CD4-positive, alpha-beta T cell treated with Interleukin-4 for 4 hours (primary cell): ENCODE measurements at places on chromosomes 11 and 22.

- DNase-seq = no peak
Observed at GRCh38 chr11:69982690-69983570, 95.2 kb upstream of the ANO1 start.

GRCh38 chr22:50208939-50209892, 8.4 kb downstream of the SELENOO start:
- DNase-seq = no peak

GRCh38 chr11:46930089-46930488, 6.5 kb upstream of the CSTPP1 start:
- DNase-seq = peak; percentile 63

DNA sequence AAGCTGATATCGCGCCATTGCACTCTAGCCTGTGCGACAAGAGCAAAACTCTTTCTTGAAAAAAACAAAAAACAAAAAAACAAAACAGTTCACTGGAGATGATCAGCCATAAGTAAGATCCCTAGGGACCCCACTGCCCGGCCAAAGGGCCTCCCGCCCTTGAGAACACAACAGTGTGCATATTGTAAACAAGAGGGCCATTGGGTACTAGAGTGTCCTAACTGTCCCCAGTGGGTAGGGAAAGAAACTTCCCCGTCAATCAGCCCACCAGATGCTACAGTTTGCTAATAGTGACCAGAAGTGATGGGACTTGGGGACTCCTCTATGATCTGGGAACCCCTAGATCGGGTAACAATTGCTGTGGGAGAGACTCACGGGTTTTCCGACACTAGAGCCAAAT, 3.7 kb upstream of the ACY3 start:
- no peak for DNase-seq

- no peak for DNase-seq
Observed at GRCh38 chr11:94749369-94749768, 18.8 kb upstream of the AMOTL1 start.

GRCh38 chr11:68266936-68267880, 4.6 kb downstream of the C11orf24 start:
- no peak for DNase-seq

- no peak for DNase-seq
Observed at GRCh38 chr11:118016104-118016503, 29.9 kb downstream of the IL10RA start.

GRCh38 chr11:122584670-122585069, 70.9 kb upstream of the UBASH3B start:
- DNase-seq = no peak

DNA sequence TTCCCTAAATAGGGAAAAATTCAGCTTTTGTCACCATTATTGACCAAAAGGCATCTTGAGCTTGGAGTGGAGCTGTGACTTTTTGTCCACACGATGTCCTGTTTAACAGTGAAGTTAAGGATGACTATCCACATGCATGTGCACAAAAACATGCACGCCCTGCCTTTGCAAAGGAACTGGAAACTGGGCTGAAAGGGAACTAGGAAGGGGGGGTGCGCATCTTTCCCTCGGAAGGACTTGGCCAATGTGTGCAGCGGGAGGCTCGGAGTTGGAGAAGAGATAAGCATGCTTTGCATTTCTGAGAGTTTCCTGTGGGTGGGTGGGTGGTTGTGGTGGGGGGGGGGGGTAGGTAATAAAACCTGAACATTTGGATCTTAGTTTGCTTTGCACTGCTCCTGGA, 411 bp upstream of the KIRREL3 start:
- no peak for DNase-seq

DNA sequence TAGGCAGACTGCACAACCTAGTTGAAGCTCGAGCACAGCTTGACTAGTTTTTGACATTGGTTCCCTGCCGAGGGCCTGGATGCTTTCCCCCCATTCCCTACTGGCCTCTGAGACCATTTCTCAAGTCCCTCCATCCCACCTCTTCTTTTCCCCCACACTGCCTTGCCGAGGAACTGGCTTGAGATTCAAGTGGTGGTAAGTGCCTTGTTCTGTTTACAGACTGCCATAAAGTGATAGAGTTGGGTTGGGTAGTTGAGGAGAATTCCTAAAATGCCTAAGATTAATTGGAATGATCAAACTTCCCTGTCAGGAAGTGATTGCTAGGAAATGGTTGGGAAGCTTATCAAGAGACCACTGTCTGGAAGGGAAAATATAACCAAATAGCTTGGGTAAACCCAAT, 16.2 kb downstream of the MRPL16 start:
- DNase-seq = no peak
